ENCODE measurements at places on chromosomes 5 and 9.

GRCh38 chr9:110148384-110148783 is 59.6 kb downstream of the C9orf152 start:
- DNase-seq = no peak

GRCh38 chr5:179912951-179913350 is 5.3 kb upstream of the TBC1D9B start:
- DNase-seq = no peak

DNA sequence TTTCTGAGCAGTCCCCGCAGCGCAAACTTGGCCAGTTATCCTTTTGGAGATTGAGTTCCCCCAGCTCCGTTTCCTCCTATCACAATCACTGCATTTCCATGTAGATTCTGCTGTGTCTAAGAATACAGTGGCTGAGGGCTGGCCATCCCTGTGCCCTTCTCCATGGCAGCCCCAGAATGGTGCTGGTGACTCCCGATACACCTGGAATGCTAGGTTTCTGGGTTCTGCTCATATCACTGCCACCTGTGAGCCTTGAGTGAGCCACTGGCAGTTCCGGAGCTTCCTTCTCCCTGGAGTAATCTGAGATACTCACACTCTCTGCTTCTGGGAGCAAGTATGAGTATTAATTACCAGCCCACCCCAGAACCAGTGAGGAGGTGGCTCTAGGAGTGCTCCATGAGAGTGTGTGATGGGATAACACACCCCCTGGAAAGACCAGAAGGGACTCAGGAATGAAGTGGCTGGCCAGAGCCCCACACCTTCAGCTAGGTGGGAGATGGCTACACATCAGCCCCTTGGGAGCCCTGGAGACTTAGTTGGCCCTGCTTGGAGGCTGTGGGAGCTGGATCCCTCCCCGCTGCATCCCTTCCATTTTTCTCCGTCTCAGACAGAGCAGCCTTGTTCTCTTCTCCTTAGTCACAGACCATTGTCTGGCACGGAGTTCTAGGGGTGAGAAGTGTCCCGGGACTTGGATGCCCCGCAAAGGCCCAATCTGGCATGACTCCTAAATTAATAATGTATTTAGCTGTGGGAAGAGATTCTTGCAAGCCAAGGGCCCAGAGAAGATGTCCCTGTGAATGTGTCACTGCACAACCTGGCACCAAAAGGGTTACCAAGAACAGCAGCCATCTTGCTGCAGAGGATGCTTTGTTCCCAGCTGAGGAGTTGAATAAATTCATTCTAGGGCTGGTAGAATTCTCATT is 4.9 kb downstream of the PCDHGC5 start:
- no peak for DNase-seq

GRCh38 chr9:93683331-93684134 is 107.1 kb downstream of the PHF2 start:
- DNase-seq = no peak

DNA sequence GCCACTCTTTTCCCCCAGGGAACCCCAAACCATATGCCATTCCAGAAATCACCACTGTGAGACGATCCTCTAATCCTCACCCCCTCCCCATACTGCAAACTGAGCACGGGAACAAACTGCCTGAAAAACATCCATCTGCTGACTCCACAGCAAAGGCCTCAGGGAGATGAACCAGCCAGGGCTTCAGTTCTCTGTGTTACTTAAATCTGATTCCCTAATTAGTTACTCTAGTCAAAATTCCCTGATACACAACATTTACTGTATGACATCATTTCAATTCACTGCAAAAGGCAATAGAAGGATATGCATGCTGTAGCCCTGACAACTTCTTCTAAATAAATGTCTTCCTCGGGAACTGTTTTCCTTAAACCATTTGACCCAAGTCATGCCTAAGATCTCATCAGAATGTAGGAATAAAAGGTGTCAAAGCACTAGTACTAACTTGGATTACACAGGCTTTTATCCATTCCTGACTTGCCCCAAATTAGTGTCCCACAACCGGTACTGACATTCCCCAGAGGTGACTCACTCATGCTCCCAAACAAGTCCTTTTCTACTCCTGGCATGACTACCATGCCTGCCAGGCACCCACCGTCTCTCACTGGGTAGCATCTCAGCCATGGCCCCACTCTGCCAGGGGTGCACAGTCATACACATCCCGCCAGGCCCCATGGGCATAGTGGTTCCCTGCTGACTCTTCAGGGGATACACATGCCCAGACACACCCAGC is 35.0 kb downstream of the MTX3 start:
- no peak for DNase-seq

DNA sequence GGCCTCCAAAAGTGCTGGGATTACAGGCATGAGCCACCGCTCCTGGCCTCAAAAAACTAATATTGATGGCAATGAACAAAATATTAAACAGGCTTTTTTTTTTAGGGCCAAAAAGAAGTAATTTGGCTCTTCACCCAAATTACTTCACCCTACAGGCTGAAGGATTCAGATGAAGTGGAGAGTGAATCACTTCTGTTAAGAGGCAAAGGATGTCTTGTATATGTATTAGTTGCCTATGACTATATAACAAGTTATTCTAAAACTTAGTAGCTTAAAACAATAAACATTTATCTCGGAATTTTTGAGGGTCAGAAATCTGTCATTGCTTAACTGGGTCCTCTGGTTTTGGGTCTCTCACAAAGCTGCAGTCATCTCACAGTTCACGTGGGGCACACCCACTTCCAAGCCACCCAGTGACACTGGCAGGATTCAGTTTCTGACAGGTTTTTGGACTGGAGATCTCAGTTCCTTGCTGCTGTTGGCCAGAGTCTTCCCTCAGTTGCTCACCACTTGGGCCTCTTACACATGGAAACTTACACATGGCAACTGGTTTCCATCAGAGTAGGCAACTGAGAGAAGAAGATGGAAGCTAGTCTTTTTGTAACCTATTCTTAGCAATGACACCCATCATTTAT is 66.7 kb downstream of the IQGAP2 start:
- DNase-seq = no peak

- DNase-seq = no peak
Measured at GRCh38 chr9:121220996-121221663, 19.5 kb upstream of the RAB14 start.

- DNase-seq = no peak
Measured at GRCh38 chr5:67028371-67028770, 168.2 kb downstream of the CD180 start.
